NCI-H1930 (cell line): ENCODE measurements at places on chromosomes 1 and 21.

DNA sequence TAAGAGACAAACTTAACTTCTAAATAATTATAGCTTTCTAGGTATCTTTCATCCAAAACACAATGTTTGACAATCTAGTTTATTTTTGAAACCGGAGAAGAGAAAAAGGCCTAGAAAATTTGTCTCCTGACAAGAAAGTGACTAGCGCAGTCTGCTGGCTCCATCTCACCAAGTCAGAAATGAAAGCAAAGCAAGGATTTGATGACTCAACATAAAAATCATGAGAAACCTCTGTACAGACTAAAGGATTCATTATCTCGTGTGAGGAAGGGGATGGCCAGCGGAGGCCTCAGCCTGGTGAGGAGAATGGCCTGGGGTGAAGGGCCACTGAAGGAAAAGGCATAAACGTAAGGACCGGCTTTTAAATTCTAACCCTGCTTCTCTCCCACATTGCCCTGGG lies 20.0 kb upstream of the TSNAX start:
- no peak for DNase-seq

GRCh38 chr1:101120868-101121267 lies 95.3 kb upstream of the DPH5 start:
- DNase-seq, result no peak

GRCh38 chr1:209988706-209989105 lies 50.7 kb downstream of the SYT14 start:
- no peak for DNase-seq

DNA sequence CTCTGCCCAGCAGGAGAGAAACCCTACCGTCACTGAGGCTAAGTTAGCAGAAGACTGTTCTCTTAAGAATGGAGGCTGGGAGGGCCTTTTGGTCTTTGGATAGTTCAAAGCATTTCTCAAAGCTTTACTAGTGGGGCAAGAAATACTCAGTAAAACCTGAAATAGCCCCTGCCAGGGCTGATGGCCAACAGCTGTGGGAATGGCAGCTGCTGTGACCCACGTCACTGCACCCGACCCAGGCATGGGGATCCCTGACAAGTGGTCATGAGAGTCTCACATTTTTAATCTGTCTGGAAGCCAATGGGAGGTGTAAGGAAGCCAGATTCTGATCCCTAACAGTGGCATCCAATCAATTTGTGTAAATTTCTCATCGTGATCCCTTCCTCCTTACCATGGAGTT lies 44.5 kb upstream of the ENAH start:
- no peak for DNase-seq

DNA sequence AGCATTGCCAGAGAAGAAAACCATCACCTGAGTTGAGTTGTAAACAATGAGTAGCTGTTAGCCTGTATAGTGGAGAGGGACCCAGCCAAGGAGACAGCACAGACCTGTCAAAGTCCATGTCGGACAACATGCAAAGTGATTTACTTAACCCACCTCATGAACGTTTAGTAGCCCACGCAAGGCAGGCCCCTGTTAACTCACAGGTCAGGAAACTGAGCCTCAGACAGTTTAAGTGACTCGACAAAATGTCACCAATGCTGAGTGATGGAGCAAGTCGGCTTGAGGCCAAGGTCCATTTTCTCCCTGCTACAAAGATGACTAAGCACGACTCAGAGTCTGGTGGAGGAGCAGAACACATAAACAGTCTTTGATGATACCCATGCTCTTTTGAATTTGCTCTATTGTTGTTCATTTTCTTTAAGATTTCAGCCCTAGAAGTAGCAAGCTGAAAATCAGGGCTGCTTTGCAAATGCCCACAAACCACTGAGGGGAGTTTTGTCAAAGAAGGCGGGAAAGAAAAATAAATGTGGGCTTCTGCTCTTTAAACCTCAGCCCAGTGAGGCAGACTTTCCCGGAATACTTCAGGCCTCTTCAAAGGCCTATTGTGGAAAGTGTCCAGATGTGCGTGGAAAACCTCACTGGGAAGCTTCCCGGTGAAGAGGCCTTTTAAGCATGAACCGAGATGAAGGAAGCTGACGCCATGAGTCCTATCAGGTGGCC lies 83.8 kb upstream of the HOOK1 start:
- no peak for DNase-seq

- no peak for DNase-seq
Observed at GRCh38 chr1:54710434-54710833, 5.2 kb upstream of the TTC4 start.

DNA sequence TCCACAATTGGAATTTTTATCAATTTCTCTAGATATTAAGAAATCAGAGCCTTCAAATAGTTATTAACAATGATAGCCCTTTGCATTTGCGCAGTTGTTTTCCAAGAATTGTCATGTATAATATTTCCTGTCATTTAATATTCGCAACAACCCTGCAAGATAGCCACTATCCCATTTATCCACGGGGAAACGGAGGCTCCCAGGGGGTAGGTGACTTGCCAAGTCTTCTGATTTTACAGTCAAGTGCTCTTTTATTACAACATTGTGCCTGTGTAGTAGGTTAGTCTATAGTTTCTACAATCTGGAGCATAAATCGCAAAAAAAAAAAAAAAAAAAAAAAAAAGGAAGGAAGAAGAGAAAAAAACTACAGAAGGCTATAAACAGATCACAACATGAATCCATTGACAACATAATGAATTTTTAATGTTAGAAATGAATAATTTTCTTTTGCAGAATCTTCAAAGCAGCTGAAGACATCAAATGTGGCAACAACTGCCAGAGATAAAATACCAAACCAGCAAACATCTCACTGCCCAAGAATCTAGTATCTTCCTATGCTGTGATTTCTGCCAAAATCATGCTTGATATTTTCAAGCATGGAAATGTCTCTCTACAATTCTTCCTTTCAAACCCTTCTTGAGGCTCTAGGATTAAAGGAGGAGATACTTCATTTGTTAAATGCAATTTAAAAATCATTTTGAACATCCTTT lies 125.5 kb downstream of the PTPN14 start:
- no peak for DNase-seq

DNA sequence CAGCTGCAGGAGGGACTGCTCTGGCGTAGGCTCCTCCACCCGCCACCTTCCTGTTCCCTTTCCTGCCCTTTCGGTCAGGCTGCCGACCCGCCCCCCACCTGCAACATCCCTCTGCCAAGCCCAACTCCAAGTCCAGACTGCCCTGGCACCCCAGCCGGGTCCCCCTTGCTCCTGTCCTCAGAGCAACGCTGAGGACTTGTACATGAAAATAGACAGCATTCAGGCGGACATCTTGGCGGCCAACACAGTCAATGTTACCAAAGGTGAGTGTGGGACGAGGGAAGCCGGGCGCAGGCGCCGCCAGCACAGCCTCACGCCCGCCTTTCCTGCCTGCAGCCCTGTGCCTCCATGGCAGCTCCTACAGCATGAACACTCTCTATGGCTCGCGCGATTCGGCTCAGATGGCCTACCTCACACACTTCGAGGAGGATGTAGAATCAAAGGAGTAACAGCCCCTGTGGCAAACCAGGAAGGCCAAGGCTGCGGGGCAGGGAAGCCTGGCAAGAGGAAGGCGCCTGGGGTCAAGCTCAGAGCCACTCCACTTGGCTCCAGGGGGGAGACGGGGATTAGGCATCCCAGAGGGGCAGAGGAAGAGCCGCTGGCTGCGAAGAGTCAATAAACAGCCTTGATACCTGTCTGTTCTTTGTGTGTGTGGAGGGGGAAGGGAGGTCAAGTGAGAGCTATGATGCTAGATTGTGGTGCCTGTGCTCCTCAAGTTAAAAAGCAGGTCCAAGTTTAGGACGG lies 5.8 kb downstream of the RNU5D-1 start:
- DNase-seq, result no peak

- no peak for DNase-seq
Observed at GRCh38 chr21:26851109-26851944, 6.1 kb upstream of the ADAMTS1 start.
